ENCODE measurements at places on chromosomes 4 and X. TPM values are rescaled to one million over a fixed set of nuclear protein-coding genes. Genes with fewer than 3 reads are reported as not detected.
A peak's percentile ranks its signal among the peaks of the same experiment; 100 is the strongest.

GRCh38 chr4:87045659-87046058, 110.8 kb downstream of the AFF1 start:
- DNase-seq: no peak

Gene P2RY10
- 2.3 TPM for total RNA-seq

DNA sequence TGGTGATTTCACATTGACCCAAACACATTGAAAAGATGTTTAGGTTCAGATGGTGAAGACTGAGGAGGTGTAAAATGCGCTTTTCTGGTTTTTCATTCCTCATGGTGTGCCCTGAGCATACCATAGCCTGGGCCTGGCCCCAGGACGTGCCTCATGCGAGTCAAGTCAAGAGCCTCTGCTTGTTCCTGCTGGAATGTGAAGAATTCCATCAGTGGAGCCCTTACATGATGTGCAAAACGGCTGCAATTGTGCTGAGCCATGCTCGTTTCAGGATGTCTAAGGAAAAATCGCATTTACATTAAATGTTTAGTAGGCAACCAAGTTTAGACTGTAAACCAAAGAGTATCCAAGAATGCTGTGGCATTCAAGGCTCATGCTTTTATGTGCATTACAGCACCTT, 34.9 kb downstream of the GYG2 start:
- no peak for DNase-seq

Gene CXorf49B
- not detected for total RNA-seq

DNA sequence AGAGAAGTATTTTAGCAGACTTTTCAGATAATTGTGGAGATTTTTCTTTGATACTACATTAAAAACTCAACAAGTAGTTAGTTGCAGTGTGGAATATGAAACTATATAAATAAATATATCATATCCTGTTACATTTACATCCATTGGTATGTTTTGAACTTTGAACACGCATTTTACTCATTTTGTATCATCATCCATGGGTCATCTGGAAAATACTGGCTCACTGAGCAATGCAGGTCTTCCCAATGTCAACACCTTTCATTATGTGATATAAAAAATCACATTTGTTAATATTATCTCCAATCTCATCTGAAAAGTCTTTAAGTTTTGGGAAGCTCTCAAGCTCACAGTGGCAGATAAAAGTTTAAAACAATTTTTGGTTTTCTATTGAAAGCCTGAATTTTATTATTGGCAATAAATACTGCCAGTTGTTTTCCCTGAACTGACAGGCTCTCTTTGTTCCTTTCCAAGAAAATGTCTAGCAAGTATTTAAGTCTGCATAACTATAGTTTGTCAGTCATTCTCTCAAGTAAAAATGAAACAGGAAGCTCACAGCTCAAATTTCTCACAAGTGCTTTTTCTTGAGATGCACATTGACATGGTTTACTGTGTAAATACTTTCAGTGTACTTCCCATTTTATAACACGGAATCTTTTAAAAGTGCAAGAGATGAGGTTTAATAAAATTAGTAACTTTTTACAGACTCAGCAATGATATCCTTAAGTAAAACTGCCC, 183.5 kb upstream of the GPC4 start:
- no peak for DNase-seq

Gene NAA15
- total RNA-seq: 47.4 TPM

DNA sequence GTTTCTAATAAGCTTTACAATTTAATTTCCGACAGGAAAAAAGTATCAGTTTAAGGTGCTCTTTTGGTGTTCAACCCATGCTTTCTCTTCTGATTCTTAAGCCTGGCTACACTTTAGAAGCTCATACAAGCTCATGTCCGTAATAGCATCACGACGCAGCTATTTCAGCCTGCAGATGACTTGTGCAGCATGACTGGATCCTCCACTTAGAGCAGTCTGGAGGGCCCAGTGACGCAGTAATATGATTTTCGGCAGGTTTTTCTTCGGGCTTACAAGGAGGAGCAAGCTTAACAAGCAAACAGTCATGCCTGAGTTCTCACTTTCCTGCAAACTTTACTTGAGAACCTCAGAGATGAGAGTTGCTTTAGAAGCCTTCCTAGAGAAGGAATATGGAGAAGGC, 85.3 kb upstream of the MAML3 start:
- no peak for DNase-seq

GRCh38 chr4:22515888-22516541, at the start of gene ADGRA3:
Gene ADGRA3 (minus strand): TSS chr4:22516066. CDS start chr4:22515784, 282 bp downstream.
- DNase-seq: peak; percentile 77

DNA sequence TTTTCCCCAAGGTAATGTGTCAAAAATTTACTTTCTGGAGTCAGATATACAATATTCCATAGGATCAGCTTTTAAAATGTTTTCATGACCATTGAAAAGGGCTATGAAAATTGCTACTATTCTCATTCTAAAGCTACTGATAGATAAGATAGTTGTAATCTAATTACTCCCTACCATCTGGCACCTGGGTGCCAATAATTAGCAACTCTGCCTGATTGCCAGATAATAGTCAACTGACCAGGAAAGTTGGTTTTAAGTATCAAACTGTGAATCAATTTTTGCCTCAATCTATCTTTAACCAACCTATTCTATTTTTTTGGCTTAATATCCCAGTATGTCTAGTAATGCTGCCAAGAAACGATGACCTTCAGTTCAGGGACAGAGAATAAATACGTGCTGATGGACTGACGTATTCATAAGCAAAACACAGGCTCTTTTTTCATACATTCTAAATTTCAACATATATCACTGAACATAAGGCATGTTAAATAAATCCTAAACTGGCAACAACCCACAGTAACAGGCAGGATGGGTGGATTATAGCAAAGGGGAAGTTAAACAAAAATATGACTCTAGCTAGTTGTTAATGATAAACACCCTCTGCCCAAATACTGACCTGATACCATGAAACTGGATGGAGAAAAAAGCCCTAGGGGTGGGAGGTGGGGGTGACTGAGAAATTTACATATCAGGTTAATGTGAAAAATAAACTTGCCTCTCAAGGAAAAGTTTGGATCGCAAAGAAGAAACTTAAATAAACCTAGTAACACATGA, 18.2 kb downstream of the SH3RF1 start:
- no peak for DNase-seq

- no peak for DNase-seq
Measured at GRCh38 chrX:70029863-70030262, 19.9 kb downstream of the AWAT2 start.

DNA sequence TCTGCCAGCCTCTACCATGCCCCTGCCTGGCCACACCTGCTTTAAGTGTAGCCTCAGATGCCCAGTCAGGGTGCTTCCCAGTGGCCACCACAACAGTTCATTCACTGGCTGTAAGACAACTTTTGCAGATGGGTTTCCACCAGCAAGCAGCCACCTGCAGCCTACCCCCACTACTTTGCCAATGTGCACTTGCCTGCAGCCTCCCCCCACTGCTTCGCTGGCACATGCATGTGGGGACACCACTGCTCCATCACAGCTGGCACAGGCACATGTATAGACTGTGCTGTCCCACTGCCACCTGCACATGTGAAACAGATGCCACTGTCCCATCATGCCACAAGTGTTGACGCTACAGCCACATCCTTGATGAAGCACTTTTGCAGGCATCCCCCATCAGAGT, 723.9 kb downstream of the SH3BGRL start:
- DNase-seq: no peak
